ENCODE measurements at places on chromosomes 16 and 17. TPM values are rescaled to one million over a fixed set of nuclear protein-coding genes. Genes with fewer than 3 reads are reported as not detected.

BRIP1 gene
- polyA plus RNA-seq: 1.00 TPM

DNA sequence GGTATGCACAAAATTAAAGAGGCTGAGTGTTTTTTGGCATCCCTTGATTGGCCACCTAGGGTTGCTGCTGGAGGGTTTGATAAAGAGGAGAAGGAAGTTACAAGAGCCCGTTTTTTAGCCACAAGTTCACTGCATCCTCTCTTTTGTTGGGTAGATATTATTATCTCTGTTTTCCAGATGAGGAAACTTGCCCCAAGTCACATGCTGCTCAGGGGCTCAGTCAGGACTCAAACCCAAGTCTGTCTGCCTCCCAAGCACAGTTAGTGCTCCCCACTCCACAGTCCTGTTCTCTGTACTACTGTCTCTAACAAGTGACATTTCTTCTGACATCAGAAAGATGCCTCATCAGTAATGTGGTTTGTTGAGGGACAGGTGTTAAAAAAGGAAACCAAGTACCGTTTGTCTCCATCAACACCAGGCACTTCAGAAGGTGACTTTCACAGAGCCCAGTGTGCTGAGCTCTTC lies 1.4 kb downstream of the NT5M start:
- DNase-seq: peak; percentile 52

- DNase-seq: no peak
These were observed at the start of gene KRT222 for GRCh38 chr17:40664582-40665333. TSS of gene KRT222 (minus strand) at chr17:40665177. CDS start at chr17:40665099, 78 bp downstream.

EVPLL gene
- not detected for polyA plus RNA-seq

CCL8 gene
- polyA plus RNA-seq: not detected

PRAC2 gene
- not detected for polyA plus RNA-seq

ABCA10 gene
- polyA plus RNA-seq: not detected

GRCh38 chr16:11670171-11671131 lies 2.2 kb downstream of the SNN start:
- peak; percentile 43 for DNase-seq

GRCh38 chr16:9978160-9978725 lies 204.0 kb downstream of the GRIN2A start:
- DNase-seq: no peak

DNA sequence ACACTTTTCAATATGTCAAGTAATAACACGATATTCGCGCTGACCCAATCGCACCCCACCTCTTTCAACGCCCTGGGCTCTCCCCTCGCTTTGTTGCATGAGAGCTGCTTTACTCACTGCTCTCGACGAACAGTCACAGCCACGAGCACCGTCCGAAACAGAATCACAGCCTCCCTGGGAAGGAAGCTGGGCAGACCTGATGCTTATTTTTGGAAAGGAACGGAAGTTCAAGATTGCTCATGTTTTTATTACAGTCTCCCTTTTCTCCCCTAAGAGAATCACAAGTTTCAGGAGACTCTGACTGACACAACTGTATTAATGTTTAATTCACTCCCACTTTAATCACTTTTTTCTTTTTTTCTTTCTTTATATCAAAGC lies 67.8 kb downstream of the ANKRD11 start:
- DNase-seq: no peak

GRCh38 chr17:7932483-7932891 lies 481 bp downstream of the CNTROB start:
- DNase-seq: no peak

- DNase-seq: no peak
These were observed 35.8 kb downstream of the CACNG3 start for GRCh38 chr16:24291932-24292331.

- no peak for DNase-seq
These were observed 16.6 kb downstream of the NXPH3 start for GRCh38 chr17:49592263-49592662.

PRCD gene
- polyA plus RNA-seq: not detected

GRCh38 chr17:58557981-58558380 lies 43.5 kb upstream of the MTMR4 start:
- no peak for DNase-seq

TERB1 gene
- polyA plus RNA-seq: not detected

ACSM2A gene
- not detected for polyA plus RNA-seq

DNA sequence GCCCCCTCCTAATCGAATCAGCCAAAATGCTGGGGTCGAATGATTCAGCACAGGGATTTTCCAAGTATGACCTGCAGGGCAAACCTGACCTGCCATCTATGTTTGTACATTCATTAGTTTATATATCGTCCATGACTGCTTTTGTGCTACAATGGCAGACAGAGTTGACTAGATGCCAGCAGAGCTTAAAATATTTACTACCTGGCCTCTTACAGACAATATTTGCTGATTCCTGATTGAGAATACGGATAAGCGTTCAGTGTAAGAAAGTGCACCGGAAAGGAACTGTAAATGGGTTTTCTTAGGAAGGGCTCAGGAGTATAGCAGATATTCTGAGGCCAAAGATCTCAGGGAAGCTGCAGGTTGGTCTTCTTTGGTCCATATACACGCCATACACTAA lies 11.7 kb upstream of the TOM1L1 start:
- no peak for DNase-seq

DNA sequence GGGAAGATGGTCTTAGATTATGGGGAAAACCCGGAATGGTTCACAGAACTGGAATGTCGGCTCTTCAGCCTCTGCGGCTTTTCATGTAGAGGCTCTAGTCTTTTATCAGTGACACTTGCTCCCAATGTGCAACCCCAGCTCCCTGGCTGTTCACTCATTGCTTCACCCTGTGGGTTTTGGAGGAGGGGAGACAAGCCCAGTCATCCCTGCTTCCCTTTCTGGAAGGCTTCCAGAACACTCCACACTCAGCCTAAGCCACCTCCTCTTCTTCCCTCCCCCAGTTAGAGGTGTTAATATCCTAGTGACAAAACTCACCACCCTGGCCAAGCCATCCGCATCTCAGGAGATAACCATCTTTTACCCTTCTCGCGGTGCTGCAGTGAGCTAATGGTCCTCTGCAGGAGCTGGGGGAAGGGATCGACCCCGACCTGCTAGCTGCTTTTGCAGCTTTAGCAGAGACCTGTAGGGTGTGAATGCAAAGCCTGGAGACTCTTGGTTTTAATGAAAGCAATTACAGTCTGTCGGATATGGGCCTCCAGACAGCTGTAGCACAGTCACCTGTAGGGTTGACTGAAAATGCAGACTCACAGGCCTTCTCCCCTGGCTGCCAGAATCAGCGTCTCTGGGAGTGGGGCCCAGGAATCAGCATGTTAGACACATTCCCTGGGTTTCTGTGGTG lies 24.3 kb upstream of the LASP1NB start:
- no peak for DNase-seq

MIS12 gene
- polyA plus RNA-seq: 21.8 TPM

RNFT1 gene
- polyA plus RNA-seq: 23.2 TPM

DNA sequence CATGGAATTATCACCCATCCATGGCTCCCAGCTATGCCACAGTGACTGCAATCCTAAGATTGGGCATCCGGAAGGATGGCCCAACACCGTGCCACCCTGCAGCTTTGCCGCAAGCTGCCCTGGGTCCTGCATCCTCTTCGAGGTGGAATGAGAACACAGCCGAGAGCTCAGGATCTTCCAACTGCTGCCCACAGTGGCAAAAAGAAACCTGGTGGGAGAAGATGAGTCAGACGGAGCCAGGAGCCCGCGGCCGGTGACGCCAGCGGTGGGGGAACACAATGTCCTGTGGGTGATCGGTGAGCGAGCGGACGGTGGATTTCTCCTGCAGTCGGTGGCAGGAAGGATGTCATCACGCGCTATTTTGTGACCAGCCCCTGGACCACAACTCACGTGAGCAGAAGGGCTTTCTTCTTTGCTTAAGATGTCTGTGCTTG lies 20.1 kb downstream of the CD7 start:
- peak; percentile 84 for DNase-seq

TBC1D26 gene
- not detected for polyA plus RNA-seq

KRT24 gene
- polyA plus RNA-seq: not detected

DNA sequence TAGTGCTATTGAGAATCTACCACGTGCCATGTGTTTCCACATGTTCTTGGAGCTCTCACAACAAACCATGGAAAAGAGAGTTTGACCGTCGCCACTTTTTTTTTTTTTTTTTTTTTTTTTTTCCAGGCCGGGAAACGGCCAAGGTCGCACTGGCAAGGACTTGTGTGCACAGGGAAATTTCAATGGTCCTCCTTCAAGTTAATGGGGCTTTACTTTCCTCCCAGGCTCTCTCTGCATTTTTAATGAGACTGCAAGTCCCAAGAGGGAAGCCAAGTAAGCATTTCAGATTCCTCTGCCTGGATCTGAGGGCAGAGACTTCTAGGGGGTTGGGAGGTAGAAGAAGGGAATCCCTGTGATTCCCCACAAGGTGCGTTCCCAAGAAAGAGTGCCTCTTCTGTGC lies 94.7 kb upstream of the MPHOSPH6 start:
- no peak for DNase-seq

DNA sequence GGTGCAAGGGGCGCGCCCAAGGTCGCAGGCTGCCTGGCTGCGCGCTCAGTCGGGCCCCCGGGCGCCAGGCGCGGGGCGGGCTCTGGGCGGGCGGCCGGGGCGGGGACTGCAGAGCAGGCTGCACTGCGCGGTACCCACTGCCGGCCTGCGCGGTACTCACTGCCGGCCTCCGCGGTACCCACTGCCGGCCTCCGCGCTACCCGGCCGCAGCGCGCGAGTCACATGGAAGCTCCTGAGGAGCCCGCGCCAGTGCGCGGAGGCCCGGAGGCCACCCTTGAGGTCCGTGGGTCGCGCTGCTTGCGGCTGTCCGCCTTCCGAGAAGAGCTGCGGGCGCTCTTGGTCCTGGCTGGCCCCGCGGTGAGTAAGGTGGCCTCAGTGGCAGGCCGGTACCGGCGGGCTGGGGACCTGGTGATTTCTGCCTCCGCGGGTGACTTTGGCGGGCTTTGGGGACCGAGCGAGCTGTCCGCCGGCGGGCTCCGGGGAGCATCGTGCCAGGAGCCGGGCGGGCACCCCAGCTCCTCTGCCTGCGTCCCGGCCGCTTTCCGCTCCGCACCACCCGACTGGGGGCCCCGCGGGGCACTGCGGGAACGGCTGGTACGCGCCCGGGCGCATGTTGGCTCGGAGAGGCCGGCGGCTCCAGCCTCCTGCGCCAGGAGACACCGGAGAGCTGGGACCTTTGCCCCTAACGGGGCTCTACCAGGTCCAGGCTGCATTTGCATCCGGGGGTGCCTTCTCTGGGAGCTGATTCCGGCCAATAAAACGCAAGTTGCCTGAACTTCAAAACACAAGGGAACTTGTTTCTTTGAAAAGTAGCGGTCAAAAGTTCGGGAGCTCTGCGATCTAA lies at the start of gene SLC47A1:
SLC47A1 (plus strand) TSS at position 137 of the 844 bp plus-strand sequence; CDS start at position 223, 86 bp downstream.
- DNase-seq: no peak

AOC3 gene
- not detected for polyA plus RNA-seq

DNA sequence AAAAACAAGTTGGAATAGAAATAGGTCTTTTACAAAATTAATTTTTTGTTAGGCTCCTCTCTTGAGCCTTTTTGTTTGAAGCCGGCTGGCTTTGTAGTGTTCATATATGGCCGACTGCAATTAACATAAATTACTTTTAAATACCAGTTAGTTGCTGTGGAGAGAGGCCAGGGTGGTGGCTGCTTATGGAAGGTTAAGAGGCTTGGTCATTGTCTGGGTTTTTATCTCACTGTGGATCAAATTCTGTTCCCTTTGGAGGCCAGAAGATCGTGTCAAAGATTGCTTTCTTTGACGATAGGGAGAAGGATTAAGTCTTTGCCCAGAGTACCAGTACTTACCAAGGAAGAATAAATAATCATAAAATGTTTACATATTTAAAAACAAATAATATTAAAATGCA lies 39.9 kb downstream of the MSI2 start:
- no peak for DNase-seq

CDYL2 gene
- 0.91 TPM for polyA plus RNA-seq

GRCh38 chr17:50027881-50028735 lies 27.8 kb upstream of the ITGA3 start:
- no peak for DNase-seq

MAPT gene
- polyA plus RNA-seq: 0.22 TPM

GRCh38 chr16:88533381-88533917 lies 36.8 kb upstream of the ZC3H18 start:
- no peak for DNase-seq

- no peak for DNase-seq
These were observed 2.9 kb upstream of the DOK4 start for GRCh38 chr16:57489229-57489628.

GRCh38 chr16:88978608-88979346 lies 1.8 kb upstream of the CBFA2T3 start:
- no peak for DNase-seq

MPP3 gene
- polyA plus RNA-seq: 0.30 TPM

KRTAP1-1 gene
- not detected for polyA plus RNA-seq

DNA sequence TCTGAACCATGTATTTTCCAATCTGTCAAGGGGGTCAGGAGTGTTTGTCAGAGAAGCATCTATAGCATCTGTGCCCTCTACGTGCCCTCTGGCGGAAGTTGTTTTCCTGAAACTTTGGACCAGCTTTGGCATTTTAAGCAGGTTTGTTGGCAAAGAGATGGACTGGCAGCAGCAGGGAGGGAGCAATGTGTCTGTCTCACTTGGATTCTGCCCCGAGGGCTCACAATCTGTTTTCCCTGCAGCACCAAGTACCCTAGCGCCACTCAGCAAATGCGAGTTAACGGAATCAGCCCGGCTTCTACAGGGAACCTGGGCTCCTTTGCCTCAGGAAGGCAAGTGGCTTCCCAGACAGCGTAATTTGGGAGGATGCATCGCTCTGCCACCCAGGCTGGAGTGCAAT lies 17.4 kb downstream of the DUSP14 start:
- no peak for DNase-seq

- peak; percentile 74 for DNase-seq
These were observed 2.9 kb downstream of the GSE1 start for GRCh38 chr16:85615852-85616606.

GRCh38 chr17:19370493-19370960 lies 7.8 kb upstream of the MAPK7 start:
- no peak for DNase-seq

GRCh38 chr17:76738468-76738850 lies 540 bp downstream of the MFSD11 start:
- DNase-seq: no peak

DNA sequence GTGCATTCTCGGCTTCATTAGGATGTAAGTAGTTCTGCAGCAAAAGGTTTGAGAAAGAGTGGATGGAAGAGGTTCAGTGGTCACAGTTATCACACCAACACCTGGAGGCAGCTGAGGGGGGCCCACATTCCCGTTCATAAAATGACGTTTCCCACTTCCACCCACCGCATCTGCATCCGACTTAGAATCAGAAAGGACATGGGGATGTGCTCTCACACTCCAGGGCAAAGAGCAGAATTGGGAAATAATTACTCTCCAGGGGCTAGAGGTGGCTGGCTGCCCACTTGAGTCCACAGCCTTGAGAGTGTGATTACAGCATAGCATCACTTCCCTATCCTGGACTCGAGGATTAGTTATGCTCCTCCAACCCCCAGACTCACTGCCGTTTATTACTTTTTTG lies 122.0 kb downstream of the CPPED1 start:
- no peak for DNase-seq

CACNG1 gene
- not detected for polyA plus RNA-seq

CCL16 gene
- not detected for polyA plus RNA-seq

All from CD4-positive, alpha-beta memory T cell (primary cell).